GM12892 (cell line): ENCODE measurements at places on chromosomes 3 and 15.

- no peak for DNase-seq
Measured at GRCh38 chr3:94799420-94800060, 736.7 kb downstream of the NSUN3 start.

GRCh38 chr3:69182588-69183316 lies 60.4 kb upstream of the LMOD3 start:
- DNase-seq: no peak

DNA sequence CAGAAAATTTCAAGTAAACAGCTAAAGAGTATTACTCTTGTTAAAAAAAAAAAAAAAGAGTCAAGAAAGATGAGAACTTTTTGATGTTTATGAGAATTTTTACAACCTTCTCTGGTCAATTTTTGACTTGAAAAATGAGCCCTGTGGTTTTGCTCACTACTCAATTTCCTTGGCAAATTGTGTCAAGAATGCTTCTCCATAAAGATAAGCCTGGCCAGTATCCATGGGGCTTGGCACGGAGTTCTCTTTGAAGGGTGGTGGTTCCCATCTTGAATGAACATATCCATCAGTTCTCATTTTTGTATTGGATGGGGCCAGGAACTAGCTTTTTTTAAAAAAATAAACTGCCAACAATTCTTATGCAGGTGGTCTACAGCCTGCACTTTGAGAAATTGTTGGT lies 179.9 kb downstream of the RYR3 start:
- no peak for DNase-seq

DNA sequence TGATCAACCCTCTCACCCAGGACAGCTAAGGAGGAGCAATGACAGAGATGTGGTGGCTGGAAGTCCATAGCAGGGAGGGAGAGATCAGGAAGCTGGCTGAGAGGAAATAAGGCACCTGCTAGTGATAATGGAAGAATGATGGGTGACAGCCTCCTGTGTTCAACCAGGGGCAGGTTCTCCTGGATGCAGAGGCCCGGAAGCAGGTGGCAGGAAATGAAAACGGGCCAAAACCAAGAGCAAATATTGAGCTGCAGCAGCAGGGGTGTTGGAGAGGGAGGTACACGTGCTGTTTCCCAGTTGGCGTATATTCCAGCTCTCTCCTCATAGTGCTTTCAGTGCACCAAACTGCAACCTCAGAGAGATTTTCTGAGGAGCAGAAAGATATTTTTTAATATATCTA lies 213.4 kb upstream of the TBL1XR1 start:
- DNase-seq: no peak

DNA sequence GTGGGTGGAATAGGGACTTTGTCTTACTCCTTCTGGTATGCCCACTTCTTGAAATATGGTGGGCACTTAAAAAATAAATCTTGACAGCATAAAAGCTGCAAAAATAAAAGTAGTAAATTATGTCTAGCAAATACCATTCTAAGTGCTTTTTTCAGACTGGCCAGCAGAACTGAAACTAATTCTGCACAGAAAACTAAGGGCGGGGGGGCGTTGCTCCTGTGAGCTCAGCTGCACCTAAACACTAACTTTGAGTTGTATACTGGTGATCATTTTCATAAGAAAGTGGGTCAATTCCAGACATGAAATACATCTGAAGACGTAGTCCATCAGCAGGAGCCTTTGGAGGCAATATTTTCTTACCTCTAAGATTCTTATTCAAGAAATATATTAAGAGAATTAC lies 114.8 kb downstream of the WDR76 start:
- peak; percentile 20 for DNase-seq

DNA sequence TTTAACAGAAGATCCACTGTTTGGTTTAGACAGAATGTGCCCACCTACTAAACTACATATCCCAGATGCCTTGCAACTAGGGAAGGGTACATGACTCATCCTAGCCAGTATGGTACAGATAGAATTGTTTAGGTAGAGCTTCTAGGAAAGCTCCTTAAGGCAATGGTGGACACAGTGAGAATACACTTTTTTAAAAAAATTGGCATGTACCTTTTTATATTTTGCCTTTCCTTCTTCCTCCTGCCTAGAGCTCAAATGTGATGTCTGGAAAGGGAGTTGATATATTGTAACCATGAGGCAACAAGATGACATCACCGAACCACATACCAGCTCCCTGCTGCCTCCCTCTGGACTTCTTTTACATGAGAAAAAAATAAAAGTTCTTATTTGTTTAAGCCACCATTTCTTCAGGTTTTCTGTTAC lies 14.4 kb upstream of the C3orf80 start:
- DNase-seq: no peak

GRCh38 chr3:74839566-74839965 lies 225.1 kb upstream of the CNTN3 start:
- DNase-seq: no peak

DNA sequence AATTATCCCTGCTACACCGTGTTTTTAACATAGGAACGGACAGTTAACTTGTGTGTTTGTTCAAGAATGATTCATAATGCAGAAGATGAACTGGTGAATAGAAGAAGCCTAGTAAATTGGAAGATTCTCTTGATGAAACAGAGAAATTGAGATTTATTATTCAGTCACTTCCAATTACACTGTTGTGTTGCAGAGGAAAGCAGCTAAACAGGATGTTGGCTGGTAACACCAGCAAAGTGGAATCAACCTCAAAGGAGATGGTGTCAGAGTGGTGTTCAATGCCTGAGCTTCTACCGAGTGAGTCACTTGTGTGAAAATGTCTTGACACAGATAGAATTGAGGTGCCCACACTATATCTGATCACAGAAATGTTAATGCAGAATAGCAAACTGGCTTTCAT lies 399.6 kb downstream of the LPP start:
- no peak for DNase-seq

DNA sequence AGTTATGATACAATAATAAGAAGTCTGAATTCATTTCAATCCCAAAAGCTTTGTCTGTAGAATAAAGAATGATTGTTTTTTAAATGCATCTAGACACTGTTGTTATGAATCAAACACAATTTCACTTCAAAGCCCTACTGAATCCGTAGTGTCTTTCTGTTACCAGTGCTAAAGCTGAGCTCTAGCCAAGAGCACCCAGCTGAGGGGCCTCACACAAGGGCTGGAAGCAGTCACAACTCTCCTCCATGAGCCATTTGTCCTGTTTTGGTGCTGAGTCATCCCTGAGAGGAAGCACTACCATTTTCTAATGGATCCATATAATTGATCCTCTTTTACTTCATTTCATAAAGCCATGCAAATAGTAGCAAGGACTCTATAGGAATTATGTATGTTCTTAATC lies 158.2 kb upstream of the ANKRD28 start:
- no peak for DNase-seq

- no peak for DNase-seq
Measured at GRCh38 chr15:68887120-68887519, 43.2 kb upstream of the SPESP1 start.

GRCh38 chr3:150202711-150203110 lies 205.4 kb upstream of the TSC22D2 start:
- DNase-seq: no peak

DNA sequence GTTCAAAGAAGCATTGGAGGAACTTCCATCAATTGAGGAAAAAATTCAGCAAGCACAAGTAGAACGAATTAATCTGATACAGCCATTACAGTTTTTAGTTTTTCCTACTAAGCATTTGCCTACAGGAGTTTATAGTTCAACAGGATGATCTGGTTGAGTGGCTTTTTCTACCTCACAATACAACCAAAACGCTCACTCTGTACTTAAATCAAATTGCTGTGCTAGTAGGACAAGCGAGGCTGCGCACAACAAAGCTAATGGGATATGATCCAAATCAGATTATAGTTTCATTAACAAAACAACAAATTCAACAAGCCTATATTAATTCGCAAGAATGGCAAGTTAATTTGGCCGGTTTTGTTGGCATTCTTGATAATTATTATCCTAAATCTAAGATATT lies 44.2 kb downstream of the ETFA start:
- no peak for DNase-seq

DNA sequence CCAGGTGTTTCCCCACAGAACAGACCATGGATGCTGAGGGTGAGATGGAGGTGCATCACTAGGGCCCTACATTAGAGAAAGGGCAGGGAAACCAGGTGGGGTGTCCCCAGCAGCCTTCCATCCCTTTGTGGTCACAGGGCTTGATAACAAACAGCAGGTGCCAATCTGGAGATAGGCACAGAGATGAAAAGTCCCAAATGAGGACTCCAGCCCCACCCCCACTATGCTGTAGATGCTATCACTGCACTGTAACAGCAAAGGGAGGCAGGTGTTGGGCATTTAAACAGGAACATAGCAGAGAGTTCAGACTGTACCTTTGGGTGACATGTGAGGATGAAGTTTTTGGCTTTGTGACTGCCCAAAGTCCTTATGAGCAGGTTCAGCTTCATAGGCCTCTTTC lies 21.4 kb downstream of the IL20RB start:
- no peak for DNase-seq

- DNase-seq: peak; percentile 38
Measured at GRCh38 chr15:67884514-67885174, 44.8 kb upstream of the RNU6-1 start.

DNA sequence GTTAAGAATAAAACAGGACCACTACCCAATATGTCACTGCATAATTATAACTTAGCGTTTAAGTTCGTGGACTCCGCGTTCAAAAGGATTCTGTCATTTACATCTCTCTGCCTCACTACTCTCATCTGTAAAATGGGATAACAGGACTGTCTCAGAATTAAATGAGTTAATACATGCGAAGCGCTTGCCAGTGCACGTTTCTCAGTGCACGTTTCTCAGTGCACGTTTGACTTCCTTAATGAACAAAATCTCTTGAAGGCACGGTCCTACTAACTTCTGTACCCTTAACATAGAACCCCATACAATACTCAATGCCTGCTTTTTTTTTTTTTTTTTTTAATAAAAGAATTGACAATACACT lies 499 bp downstream of the RABL3 start:
- no peak for DNase-seq

DNA sequence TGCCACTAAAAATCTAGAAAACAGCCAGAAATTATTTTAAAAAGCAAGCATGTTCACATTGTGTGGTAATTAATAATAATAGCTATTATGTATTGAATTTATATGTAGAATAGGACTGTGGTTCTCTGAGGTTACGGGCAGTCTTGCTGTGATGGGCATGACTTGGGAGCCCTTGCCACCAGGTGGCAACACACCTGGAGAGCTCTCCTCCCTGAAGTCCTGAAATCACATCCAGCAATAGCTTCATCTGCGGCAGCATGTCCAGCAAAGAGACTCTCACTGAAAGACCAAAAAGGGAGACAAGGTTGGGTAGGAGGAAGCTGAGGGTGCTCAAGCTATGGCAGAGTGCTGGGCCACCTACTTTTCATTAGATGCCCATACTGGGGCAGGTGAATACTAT lies 206.8 kb upstream of the IL12A start:
- no peak for DNase-seq

GRCh38 chr3:181076558-181076957 lies 87.0 kb upstream of the DNAJC19 start:
- DNase-seq: no peak

- DNase-seq: no peak
Measured at GRCh38 chr15:36067483-36068274, 511.7 kb upstream of the CDIN1 start.
